ENCODE measurements at places on chromosomes 4 and X. TPM values are rescaled to one million over a fixed set of nuclear protein-coding genes. Genes with fewer than 3 reads are reported as not detected.

BRCC3 gene
- 10.1 TPM for total RNA-seq

ACSL1 gene
- 61.0 TPM for total RNA-seq

GLRA3 gene
- total RNA-seq, result not detected

MAGEA2 gene
- total RNA-seq, result not detected

HSFX4 gene
- total RNA-seq, result not detected

GPRIN3 gene
- under 0.01 TPM for total RNA-seq

FAM3A gene
- total RNA-seq, result 20.6 TPM

ADH7 gene
- not detected for total RNA-seq

AREG gene
- total RNA-seq, result under 0.01 TPM

DSPP gene
- total RNA-seq, result not detected

ELF2 gene
- 52.1 TPM for total RNA-seq

TLR10 gene
- under 0.01 TPM for total RNA-seq
